CD4-positive, CD25-positive, alpha-beta regulatory T cell (primary cell): ENCODE measurements at places on chromosomes 7 and 10.

DNA sequence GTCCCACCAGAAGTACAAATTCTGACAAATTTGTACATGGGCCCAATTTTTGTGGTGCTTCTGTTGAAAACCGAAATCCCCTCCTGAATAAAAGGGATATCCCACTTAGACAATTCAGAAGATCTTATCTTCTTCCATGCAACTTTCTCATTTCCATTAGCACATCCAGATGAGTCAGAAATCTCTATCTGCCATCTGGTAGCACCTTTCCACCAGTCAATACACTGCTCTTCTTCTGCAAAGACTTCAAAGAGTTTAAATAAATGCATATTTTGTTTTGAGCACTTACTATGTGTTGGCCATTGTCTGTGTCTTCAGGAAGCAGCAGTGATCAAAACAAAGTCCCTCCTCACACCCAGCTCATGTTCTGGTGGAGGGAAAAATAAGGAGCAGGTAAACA is 12.7 kb upstream of the KLF6 start:
- H3K27ac ChIP-seq: no peak overlapping the region
- H3K4me1 ChIP-seq: peaks cover 11% of the 10 kb centered on the region
- no peaks in the 10 kb centered on the region for H3K36me3 ChIP-seq
- H3K4me3 ChIP-seq: no peak overlapping the region

GRCh38 chr10:10959666-10960065 is 58.0 kb upstream of the CELF2 start:
- H3K27ac ChIP-seq: no peak overlapping the region
- no peaks in the 10 kb centered on the region for H3K4me1 ChIP-seq
- peaks cover 5% of the 10 kb centered on the region for H3K27me3 ChIP-seq

- H3K4me3 ChIP-seq: no peak overlapping the region
- no peaks in the 10 kb centered on the region for H3K27me3 ChIP-seq
- H3K4me1 ChIP-seq: no peaks in the 10 kb centered on the region
- no peak overlapping the region for H3K27ac ChIP-seq
Measured at GRCh38 chr7:33554046-33554445, 351.3 kb upstream of the BMPER start.

DNA sequence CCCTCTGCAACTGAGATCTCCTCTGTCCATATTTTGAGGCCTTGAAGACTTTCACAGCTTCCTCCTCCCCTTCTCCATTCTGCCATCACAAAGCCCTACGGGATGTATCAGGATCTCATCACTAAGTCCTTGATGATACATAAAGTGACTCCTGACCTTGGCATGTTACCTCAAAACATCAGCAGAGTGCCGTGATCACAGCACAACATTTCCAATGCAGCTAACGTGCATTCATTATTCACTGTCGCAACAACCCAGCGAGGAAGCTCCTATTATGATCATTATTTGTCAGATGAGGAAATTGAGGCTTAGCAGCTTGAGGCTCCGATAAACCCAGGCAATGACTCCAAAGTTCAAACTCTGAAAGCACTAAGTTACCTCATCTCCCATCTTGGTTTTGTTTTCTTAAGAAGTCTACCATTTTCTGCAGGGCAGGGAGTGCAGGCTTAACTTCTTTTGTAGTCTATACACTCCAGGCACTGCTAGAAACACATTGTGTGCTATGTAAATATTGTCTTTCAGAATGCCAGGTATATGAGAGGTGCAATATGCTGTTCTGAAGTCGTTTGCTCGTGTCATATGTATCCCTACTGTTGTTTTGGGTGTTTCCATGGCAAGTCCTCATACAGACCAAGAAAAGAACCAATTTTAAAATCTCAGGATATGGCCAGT is 80.6 kb upstream of the C1QL3 start:
- no peaks in the 10 kb centered on the region for H3K4me1 ChIP-seq
- H3K36me3 ChIP-seq: peaks cover 9% of the 10 kb centered on the region
- no peaks in the 10 kb centered on the region for H3K27me3 ChIP-seq
- H3K4me3 ChIP-seq: no peak overlapping the region
- H3K27ac ChIP-seq: no peak overlapping the region

GRCh38 chr10:11702264-11702663 is 39.9 kb upstream of the ECHDC3 start:
- H3K36me3 ChIP-seq: no peaks in the 10 kb centered on the region
- no peak overlapping the region for H3K27ac ChIP-seq

GRCh38 chr10:10814069-10814468 is 203.6 kb upstream of the CELF2 start:
- H3K4me1 ChIP-seq: no peaks in the 10 kb centered on the region
- H3K27me3 ChIP-seq: no peaks in the 10 kb centered on the region
- H3K27ac ChIP-seq: no peak overlapping the region
- H3K36me3 ChIP-seq: no peaks in the 10 kb centered on the region

- H3K4me3 ChIP-seq: no peak overlapping the region
- H3K4me1 ChIP-seq: no peaks in the 10 kb centered on the region
- H3K36me3 ChIP-seq: no peaks in the 10 kb centered on the region
Measured at GRCh38 chr10:51530541-51530940, 168.9 kb downstream of the CSTF2T start.

DNA sequence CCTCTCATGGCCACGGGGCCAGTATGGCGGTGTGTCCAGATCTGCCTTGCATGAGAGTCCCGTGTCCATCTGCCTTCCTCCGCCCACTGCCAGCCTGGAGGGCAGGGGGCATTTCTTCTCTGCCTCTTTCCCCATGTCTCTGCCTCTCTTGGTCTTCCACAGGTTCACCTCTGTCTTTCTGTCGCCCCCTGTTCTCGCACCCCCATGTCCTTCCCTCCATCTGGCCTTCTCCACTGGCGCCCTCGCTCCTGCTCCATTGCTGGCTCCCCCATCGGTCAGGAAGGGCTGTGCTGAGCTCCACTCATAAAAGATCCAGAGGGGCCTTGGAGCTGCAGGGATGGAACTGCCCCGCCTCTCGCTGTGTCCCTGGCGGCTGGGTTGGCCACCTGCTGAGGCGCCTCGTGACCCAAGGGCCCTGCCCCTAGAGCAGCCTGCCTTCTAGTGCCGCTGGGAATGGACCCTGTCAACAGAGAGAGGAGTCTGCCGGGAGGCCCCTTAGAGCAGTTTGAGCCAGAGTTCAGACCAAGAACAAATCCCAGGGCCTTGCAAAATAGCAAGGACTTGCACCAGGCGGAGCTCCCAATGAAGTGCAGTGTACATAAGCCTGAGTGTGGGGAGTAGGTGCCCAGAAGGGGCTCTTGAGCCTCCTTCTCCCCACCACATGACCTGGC is 42.0 kb downstream of the GOLGA7B start:
- H3K4me3 ChIP-seq: no peak overlapping the region
- no peaks in the 10 kb centered on the region for H3K27me3 ChIP-seq
- DNase-seq: no peak
- no peaks in the 10 kb centered on the region for H3K36me3 ChIP-seq
- H3K27ac ChIP-seq: no peak overlapping the region

- peaks cover 70% of the 10 kb centered on the region for H3K36me3 ChIP-seq
- no peaks in the 10 kb centered on the region for H3K27me3 ChIP-seq
- DNase-seq: no peak
Measured at GRCh38 chr7:67309764-67310549, 313.3 kb downstream of the TYW1 start.

DNA sequence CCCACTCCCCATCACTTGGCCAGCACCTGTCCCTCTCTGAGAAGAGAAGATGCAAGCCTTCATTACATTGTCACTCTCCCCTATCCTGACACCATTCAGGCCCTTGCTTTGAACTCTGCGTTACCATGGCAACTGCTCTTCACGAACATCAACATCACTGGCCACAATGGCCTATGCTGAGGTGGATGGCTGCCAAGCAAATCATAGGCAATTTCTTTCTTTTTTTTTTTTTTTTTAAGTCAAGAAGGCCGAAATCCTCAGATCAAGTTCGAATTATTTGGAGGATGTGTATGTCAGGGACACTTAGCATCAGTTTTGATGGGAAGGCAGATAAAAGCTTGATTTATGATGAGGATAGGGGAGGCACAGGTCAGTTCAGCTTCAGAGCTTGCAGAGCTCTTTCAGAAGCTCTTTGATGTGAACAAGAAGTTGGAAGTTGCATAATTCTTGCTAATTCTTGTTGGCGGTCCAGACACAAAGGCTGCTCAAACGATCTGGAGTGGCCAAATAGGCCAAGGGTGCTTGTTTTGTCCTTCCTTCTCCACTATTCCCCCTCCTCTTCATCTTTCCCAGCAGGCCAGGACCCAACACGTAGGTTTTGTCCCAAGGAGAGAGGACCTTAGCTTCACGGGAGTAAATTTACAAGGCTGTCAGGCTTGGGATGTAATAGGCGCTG is 179.9 kb upstream of the NPVF start:
- no peak for DNase-seq
- no peaks in the 10 kb centered on the region for H3K4me1 ChIP-seq
- H3K27me3 ChIP-seq: no peaks in the 10 kb centered on the region
- H3K27ac ChIP-seq: no peak overlapping the region
- no peaks in the 10 kb centered on the region for H3K36me3 ChIP-seq

GRCh38 chr7:129471402-129471827 is 30.9 kb upstream of the SMKR1 start:
- no peaks in the 10 kb centered on the region for H3K27me3 ChIP-seq
- no peaks in the 10 kb centered on the region for H3K4me1 ChIP-seq
- no peak for DNase-seq
- H3K4me3 ChIP-seq: no peak overlapping the region
- H3K36me3 ChIP-seq: no peaks in the 10 kb centered on the region

GRCh38 chr7:99325001-99325493 is 651 bp upstream of the ARPC1A start:
- peak overlapping the region; percentile 83 for H3K27ac ChIP-seq
- H3K4me1 ChIP-seq: peaks cover 43% of the 10 kb centered on the region
- H3K4me3 ChIP-seq: peak overlapping the region; percentile 87

GRCh38 chr7:1667566-1668395 is 2.3 kb upstream of the ELFN1 start:
- H3K27ac ChIP-seq: no peak overlapping the region
- DNase-seq: no peak
- no peak overlapping the region for H3K4me3 ChIP-seq
- no peaks in the 10 kb centered on the region for H3K27me3 ChIP-seq
- H3K4me1 ChIP-seq: peaks cover 26% of the 10 kb centered on the region

DNA sequence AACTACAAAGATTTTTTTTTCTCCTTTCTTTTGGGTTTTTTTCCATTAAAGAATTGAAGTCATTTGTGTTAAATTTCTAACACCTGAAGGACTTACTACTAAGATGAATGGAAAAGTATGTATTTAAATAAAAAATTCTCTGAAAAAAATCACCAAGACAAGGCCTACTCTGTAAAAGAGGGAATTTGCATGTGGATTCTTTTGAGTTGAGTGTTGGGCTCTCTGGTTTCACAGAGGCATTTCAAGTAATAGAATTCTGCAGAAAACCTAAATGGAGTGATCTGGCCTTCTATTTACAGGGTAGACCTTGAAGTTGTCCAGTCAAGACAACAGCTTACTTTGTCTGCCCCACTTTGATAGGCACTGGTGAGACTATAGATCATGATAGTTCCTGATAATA is 4.1 kb downstream of the LRRC17 start:
- H3K36me3 ChIP-seq: no peaks in the 10 kb centered on the region
- H3K4me3 ChIP-seq: no peak overlapping the region
- no peak overlapping the region for H3K27ac ChIP-seq
- no peak for DNase-seq
- no peaks in the 10 kb centered on the region for H3K4me1 ChIP-seq
- H3K27me3 ChIP-seq: no peaks in the 10 kb centered on the region

- peaks cover 7% of the 10 kb centered on the region for H3K4me1 ChIP-seq
- no peak overlapping the region for H3K4me3 ChIP-seq
Measured at GRCh38 chr7:953547-954327, 743 bp downstream of the ADAP1 start.

- no peak overlapping the region for H3K27ac ChIP-seq
- H3K4me3 ChIP-seq: no peak overlapping the region
Measured at GRCh38 chr7:18353339-18353738, 142.2 kb upstream of the HDAC9 start.

- no peaks in the 10 kb centered on the region for H3K4me1 ChIP-seq
- DNase-seq: no peak
- H3K27me3 ChIP-seq: no peaks in the 10 kb centered on the region
- H3K36me3 ChIP-seq: no peaks in the 10 kb centered on the region
- H3K4me3 ChIP-seq: no peak overlapping the region
Measured at GRCh38 chr10:114367351-114368056, 36.8 kb downstream of the AFAP1L2 start.

GRCh38 chr7:38681882-38682281 is 50.7 kb upstream of the AMPH start:
- no peak overlapping the region for H3K27ac ChIP-seq
- no peaks in the 10 kb centered on the region for H3K27me3 ChIP-seq
- no peak for DNase-seq
- no peak overlapping the region for H3K4me3 ChIP-seq
- H3K4me1 ChIP-seq: no peaks in the 10 kb centered on the region

DNA sequence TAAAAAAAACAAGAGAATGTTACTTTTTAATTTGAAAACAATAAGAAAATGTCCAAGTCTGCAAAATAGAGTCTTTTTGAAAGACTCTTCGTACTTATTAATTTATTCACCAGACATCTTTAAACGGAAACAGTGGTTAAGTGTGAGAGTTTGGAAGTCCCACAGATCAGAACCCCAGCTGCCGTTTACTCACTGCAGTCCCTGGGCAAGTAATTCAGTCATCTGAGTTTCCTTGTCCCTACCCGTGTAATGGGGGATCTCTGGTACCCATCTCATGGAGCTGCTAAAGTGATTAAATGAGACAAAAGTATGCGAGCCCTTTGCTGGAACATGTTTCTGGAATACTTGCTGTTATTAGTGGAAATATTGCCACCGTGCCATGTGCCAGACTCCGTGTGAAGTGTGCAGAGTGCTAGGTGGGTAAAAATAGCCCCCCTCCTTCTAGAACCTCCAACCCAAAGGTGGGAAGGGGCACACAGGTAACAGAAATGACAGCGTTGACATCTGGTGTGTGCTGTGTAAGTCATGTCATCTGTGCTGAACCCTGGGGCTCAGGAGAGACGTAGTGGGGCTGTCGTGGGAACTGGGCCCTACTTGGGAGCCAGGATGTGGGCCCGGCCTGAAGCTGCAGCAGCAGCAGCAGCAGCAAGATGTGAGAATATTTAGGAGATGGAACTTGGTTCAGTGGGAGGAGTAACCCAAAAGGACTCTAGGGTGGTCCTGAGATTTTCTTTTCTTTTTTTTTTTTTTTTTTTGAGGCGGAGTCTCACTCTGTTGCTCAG is 140.5 kb downstream of the CUX1 start:
- H3K27me3 ChIP-seq: no peaks in the 10 kb centered on the region
- DNase-seq: no peak
- no peaks in the 10 kb centered on the region for H3K36me3 ChIP-seq
- no peak overlapping the region for H3K4me3 ChIP-seq
- H3K27ac ChIP-seq: no peak overlapping the region
- no peaks in the 10 kb centered on the region for H3K4me1 ChIP-seq

- H3K27me3 ChIP-seq: no peaks in the 10 kb centered on the region
- H3K36me3 ChIP-seq: no peaks in the 10 kb centered on the region
- no peak overlapping the region for H3K27ac ChIP-seq
- DNase-seq: no peak
- no peaks in the 10 kb centered on the region for H3K4me1 ChIP-seq
- H3K4me3 ChIP-seq: peak overlapping the region; percentile 34
Measured at GRCh38 chr10:118394301-118395200, 52.4 kb upstream of the FAM204A start.

GRCh38 chr7:135833642-135834041 is 85.0 kb upstream of the FAM180A start:
- no peak overlapping the region for H3K27ac ChIP-seq
- H3K27me3 ChIP-seq: peaks cover 3% of the 10 kb centered on the region
- no peak overlapping the region for H3K4me3 ChIP-seq
- H3K4me1 ChIP-seq: peaks cover 16% of the 10 kb centered on the region

GRCh38 chr7:133040178-133040577 is 41.7 kb downstream of the CHCHD3 start:
- no peaks in the 10 kb centered on the region for H3K36me3 ChIP-seq
- no peaks in the 10 kb centered on the region for H3K27me3 ChIP-seq
- no peak overlapping the region for H3K27ac ChIP-seq
- H3K4me3 ChIP-seq: no peak overlapping the region
- H3K4me1 ChIP-seq: no peaks in the 10 kb centered on the region
- no peak for DNase-seq
